Fibroblast of skin of left biceps (primary cell): ENCODE measurements at places on chromosomes 11 and 22.

- no peak for DNase-seq
Observed at GRCh38 chr11:34190192-34191139, 85.0 kb downstream of the NAT10 start.

- DNase-seq = no peak
Observed at GRCh38 chr22:30314915-30315314, 11.8 kb downstream of the TBC1D10A start.

DNA sequence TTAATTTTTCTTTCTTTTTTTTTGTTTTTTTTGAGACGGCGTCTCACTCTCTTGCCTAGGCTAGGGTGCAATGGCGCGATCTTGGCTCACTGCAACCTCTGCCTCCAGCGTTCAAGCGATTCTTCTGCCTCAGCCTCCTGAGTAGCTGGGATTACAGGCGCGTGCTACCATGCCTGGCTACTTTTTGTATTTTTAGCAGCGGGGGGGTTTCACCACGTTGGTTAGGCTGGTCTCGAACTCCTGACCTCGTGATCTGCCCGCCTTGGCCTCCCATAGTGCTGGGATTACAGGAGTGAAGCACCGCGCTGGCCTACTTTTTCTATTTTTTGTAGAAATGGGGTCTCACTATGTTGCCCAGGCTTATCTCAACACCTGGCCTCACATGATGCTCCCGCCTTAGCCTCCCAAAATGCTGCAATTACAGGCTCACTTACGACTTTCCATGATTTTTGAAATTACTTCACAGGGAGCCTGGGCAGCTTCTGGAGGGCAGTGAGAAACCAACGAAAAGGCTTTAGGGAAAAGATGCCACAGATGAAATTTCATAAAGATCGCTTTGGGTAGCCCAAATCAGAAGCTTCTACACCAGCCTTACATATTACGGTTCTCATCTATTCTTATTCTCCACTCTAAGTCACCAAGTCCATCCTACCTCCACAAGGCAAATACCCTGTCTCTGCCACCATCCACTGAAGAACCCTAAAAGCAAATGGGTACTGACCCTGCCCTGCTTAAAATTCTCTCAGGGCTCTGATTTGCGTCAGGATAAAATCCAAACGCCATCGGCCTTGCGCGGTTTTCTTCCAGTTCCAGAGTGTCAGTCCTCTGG is 866 bp upstream of the RRM1 start:
- no peak for DNase-seq

DNA sequence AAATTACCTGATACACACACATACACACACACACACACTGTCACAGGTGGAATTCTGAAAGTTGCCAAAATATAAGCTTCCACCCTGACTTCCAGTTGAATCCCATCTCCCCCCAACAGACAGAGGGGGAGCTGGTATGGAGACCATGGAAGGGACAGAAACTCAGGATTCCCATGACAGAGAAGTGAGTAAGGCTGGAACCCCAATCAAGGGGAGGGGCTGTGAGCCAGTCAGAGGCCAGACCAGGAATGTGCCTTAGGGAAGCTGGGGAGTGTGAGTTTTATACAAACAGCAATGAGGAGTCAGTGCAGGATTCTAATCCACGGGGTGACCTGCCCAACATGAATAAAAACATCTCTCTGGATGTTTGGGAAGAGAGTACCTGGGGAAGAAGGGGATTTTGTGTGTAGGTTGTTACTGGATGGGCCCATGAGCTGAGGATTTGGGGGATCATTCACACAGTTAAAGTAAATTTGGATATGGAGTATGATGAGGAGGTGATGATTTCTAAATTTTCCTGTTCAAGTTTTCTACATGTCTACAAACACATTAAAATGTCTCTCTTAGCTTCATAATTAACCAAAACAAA is 38.7 kb upstream of the TOP3B start:
- no peak for DNase-seq

DNA sequence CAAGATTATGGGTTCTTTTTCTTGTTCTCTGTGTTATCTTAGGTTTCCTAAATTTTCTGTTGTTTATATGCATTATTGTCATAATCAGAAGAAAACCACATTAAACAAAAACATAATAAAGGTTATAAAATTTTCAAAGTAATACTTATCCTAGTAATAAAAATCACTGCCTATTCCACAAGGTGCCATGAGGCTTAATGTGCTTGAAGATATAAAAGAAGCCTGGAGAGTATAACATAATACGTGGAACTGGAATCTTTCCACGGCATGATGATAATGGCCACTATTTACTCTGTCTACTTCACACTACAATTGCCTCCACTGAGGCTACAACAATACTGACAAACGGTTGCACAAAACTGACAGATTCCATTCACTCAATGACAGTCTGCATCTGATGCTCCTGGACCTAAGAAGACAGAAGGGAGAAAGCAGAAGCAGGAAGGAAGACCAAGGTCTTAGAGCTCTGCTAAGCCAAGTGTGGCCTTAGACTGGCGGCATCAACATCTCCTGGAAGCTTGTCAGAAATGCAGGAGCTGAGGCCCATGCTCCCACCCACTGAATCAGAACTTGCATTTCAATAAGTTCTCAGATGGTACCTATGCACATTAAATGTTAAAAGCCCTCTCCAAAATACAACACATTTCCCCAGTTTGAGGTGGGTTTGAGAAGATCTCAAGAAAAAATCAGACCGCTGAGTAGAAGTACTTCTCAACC is 13.1 kb downstream of the TENM4 start:
- DNase-seq = no peak

DNA sequence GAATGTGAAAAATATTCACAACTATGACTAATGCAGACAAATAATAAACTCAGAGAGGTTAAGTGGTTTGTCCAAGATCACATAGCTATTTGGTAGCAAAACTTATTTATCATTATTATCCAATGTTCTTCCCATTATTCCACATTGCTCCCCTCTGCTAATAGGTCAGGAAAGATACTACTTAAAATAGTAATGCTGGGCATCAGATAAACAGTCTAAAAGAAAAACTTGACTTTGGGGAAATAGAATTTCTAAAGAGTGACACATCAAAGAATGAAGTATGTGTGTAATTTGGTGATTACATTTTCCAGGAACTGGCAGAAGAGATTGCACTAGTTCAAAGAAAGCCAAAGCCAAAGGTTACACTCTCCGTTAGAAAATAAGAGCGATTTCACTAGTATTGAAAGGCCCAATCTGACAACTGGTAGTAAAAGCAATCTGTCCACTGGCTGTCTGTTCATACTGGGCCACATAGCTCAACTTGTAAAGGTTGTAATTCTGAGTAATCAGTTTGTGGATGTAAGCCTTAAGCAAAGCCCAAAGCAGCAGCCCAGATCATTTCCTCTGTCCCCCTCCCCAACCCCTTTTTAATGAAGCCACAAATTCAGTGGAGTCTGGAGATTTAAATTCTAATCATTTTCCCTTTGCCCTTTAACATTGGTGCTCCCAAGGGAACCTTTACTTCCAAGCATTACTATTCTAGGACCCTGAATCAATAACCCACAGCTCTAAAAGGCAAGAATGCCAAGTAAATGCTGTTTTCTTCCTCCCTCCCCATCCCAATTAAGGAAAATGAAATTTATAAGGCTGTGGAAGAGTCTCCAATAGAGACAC is 283.5 kb downstream of the TTC28 start:
- DNase-seq = no peak
